ENCODE measurements at places on chromosomes 7 and 10. TPM values are rescaled to one million over a fixed set of nuclear protein-coding genes. Genes with fewer than 3 reads are reported as not detected.

The GIMAP4 gene
- 23.5 TPM for total RNA-seq

The OR2A7 gene
- total RNA-seq: 10.8 TPM

The AKR1C3 gene
- total RNA-seq: 166 TPM

The CPN1 gene
- not detected for total RNA-seq

The CCSER2 gene
- total RNA-seq: 75.4 TPM

- DNase-seq: no peak
Observed at GRCh38 chr10:89355394-89355931, 22.4 kb upstream of the IFIT1B start.

GRCh38 chr7:41637049-41637448, 65.8 kb downstream of the INHBA start:
- DNase-seq: no peak

- DNase-seq: no peak
Observed at GRCh38 chr7:15305002-15305600, 256.7 kb downstream of the AGMO start.
